ENCODE measurements at places on chromosomes 5 and 9.

GRCh38 chr9:13428766-13429165 is 149.3 kb upstream of the MPDZ start:
- no peak for DNase-seq

DNA sequence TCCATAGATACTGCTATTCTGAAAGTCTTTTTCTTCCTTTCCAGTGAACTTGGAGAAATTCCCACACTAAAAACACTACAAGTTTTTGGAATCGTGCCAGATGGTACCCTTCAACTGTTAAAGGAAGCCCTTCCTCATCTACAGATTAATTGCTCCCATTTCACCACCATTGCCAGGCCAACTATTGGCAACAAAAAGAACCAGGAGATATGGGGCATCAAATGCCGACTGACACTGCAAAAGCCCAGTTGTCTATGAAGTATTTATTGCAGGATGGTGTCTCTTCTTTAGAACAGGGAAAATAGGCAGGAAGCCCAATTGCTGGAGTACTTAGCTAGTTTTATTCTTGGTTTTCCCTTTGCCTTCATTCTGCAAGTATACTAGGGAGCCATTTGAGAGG is 29.9 kb downstream of the SKP2 start:
- no peak for DNase-seq

- no peak for DNase-seq
Measured at GRCh38 chr5:141960018-141960417, 2.0 kb upstream of the PCDH12 start.

DNA sequence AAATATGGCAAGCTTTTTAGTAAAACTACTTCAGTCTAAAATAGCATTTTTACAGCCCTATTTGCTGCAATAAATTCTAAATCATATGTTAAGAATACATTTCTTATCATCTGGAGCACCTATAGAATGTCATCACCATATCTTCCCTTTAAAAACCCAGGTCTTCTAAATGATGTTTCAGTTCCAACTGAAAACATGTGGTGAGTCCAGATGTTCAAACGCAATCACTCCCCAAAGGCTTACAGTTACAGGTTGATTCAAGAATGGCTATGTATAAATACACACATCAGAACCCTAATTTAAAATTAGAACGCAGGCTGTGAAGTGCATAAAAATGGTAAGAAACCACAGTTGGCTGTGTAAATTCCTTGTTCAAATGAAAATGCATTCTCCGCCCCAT is 796.3 kb downstream of the MAT2B start:
- no peak for DNase-seq

GRCh38 chr5:174789596-174789995 is 65.2 kb downstream of the MSX2 start:
- DNase-seq = no peak

GRCh38 chr5:116135344-116135743 is 50.5 kb downstream of the COMMD10 start:
- DNase-seq = peak; percentile 11

Measured in stimulated activated CD4-positive, alpha-beta T cell treated with anti-CD3 and anti-CD28 coated beads, Interleukin-2, amount 100 ng/mL, for 48 hours (primary cell).